B cell (primary cell): ENCODE measurements at places on chromosomes 4 and X. TPM values are rescaled to one million over a fixed set of nuclear protein-coding genes. Genes with fewer than 3 reads are reported as not detected.

Gene HS3ST1
- 4.3 and 5.4 TPM in 2 replicates for total RNA-seq

Gene SFRP2
- total RNA-seq = not detected in 2 replicates

Gene FAM184B
- not detected in 2 replicates for total RNA-seq

DNA sequence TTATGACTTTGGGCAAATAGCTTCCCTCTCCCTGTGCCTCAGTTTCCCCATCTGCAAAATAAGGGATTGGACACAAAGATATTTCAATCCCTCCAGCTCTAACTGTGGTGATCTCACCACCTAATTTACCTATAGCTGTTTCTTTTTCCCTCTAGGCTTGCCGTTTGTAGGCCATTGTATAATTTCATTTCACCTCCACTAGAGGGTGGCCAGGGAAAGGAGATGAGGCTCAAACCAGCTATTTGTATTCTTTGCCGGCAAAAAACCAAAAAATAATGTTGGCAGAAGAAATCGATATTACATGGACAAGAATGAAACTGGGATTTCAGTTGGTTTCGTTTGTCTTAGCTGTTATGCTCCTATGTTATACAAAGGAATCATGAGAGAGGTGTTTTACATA, 36.1 kb upstream of the DOCK11 start:
- peak; percentile 50 for DNase-seq
- H3K27me3 ChIP-seq = no peaks in the 10 kb centered on the region
- H3K27ac ChIP-seq = no peak overlapping the region
- H3K4me3 ChIP-seq = no peak overlapping the region

- no peaks in the 10 kb centered on the region for H3K36me3 ChIP-seq
- DNase-seq = no peak
- H3K4me1 ChIP-seq = no peaks in the 10 kb centered on the region
- H3K27ac ChIP-seq = no peak overlapping the region
Observed at GRCh38 chrX:138742217-138742616, 30.7 kb upstream of the FGF13 start.

DNA sequence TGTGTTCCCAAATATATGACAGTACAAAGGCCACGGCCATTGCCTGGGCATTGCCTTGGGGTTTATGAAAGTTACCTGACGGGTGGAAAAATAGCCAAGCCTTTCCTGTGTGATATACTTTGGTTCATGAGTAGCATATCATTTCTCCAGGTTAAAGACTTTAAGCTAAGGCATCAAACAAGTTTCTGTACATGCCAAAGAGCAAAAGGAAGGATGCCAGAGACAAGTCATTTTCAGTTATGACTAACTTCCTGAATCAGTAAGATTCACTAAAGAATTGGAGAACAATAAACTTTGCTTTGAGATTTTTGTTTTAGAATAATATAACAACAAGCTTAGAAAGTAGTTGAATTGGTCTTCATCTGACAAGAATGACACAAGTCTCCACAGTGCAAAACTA, 9.7 kb upstream of the GUF1 start:
- H3K36me3 ChIP-seq = no peaks in the 10 kb centered on the region
- peaks cover 2% of the 10 kb centered on the region for H3K27me3 ChIP-seq
- no peak overlapping the region for H3K27ac ChIP-seq
- no peak overlapping the region for H3K4me3 ChIP-seq
- H3K4me1 ChIP-seq = no peaks in the 10 kb centered on the region
- DNase-seq = no peak

DNA sequence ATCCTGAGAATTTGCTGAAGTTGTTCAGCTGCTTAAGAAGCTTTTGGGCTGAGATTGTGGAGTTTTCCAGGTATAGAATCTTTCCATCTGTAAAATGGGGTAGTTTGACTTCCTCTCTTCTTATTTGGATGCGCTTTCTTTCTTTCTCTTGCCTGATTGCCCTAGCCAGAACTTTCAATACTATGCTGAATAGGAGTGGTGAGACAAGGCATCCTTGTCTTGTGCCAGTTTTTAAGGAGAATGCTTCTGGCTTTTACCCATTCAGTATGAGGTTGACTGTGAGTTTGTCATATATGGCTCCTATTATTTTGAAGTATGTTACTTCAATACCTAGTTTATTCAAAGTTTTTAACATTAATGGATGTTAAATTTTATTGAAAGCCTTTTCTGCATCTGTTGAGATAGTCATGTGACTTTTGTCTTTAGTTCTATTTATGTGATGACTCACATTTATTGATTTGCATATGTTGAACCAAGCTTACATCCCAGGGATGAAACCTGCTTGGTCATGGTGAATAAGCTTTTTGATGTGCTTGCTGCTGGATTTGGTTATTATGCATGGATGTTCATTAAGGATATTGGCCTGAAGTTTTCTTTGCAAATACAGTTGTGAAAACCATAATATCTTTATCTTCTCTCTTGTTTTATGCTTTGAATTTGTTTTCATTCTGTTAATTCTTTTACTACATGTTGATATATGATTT, 573.8 kb upstream of the NDST4 start:
- H3K4me1 ChIP-seq = no peaks in the 10 kb centered on the region
- no peaks in the 10 kb centered on the region for H3K36me3 ChIP-seq
- no peak overlapping the region for H3K4me3 ChIP-seq
- DNase-seq = no peak
- H3K27me3 ChIP-seq = no peaks in the 10 kb centered on the region

DNA sequence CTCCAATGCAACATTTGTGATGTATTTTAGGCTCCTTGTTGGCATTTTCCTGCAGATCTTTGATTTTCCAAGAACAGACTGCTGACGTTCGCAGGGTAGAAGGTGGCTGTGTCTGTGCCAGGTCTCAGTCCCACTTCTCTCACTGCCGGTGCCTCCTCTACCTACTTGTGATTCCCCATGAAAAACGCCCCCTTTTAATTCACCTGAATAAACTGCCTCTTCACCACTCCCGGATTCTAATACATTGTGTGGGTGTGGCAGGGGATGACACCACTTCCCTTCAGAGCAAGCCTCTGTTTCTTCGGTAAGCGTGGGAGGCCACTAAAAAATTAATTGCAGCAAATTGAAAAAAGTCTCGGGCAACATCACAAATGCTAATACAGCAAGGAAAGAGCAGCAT, 96.1 kb upstream of the FAM9B start:
- no peaks in the 10 kb centered on the region for H3K4me1 ChIP-seq
- no peak overlapping the region for H3K27ac ChIP-seq
- H3K27me3 ChIP-seq = no peaks in the 10 kb centered on the region
- no peaks in the 10 kb centered on the region for H3K36me3 ChIP-seq
- DNase-seq = no peak

GRCh38 chr4:122712782-122713181, 19.7 kb upstream of the BBS12 start:
- no peaks in the 10 kb centered on the region for H3K4me1 ChIP-seq
- no peak overlapping the region for H3K4me3 ChIP-seq
- DNase-seq = no peak
- no peaks in the 10 kb centered on the region for H3K36me3 ChIP-seq
- no peak overlapping the region for H3K27ac ChIP-seq
- no peaks in the 10 kb centered on the region for H3K27me3 ChIP-seq

DNA sequence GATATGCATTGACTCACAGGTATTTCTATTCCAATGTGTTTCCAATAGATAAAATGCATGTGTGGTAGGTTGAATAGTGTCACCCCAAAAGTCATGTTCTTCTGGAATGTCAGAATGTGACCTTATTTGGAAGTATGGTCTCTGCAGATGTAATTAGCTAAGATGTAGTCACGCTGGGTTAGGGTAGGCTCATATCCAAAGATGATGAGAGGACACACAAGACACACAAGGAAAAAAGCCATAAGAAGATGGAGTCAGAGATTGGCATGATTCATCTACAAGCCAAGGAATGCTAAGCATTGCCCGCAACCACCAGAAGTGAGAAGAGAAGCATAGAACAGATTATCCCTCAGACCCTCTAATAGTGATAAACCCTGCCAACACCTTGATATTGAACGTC, 17.5 kb downstream of the ZNF330 start:
- no peak overlapping the region for H3K4me3 ChIP-seq
- H3K36me3 ChIP-seq = no peaks in the 10 kb centered on the region
- H3K27ac ChIP-seq = no peak overlapping the region

DNA sequence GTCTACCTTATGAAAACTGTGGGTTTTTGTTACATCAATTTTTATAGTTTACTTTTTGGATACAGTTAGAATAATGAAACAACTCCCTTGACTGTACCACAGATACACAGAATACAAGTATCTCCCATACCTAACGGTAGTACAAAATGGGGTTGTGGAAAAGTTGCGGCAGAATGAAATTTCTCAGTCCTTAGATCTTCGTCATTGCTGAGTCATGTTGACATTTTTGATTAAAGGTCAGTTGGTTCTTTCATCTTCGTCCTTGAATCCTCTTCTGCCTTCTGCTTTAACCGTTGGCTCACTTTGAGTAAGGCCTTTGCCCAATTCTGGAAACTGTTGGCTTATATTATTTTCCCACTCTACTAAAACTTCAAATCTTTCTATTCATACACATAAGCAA, 75.6 kb downstream of the TRIML1 start:
- no peak overlapping the region for H3K4me3 ChIP-seq
- no peaks in the 10 kb centered on the region for H3K27me3 ChIP-seq
- H3K4me1 ChIP-seq = no peaks in the 10 kb centered on the region
- H3K27ac ChIP-seq = no peak overlapping the region
- no peaks in the 10 kb centered on the region for H3K36me3 ChIP-seq
- no peak for DNase-seq

DNA sequence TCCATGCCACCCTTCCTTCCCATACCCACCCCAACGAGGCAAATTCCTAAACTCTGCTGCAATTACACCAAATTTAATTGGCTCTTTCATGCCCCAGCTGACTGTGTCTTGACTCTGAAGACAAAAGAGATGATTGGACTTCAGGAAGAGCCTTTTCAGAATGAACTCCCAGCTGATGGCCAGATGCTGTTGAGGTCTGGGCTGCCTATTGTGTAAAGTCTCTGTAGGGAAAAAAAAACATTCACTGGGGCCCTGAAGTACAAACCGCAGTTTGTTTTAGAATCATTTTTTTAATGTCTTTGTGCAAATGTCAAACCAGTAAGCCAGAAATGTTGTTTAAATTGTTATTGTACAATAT, 174.8 kb downstream of the HHIP start:
- DNase-seq = no peak
- H3K36me3 ChIP-seq = no peaks in the 10 kb centered on the region
- no peaks in the 10 kb centered on the region for H3K4me1 ChIP-seq
- no peaks in the 10 kb centered on the region for H3K27me3 ChIP-seq

- H3K4me3 ChIP-seq = no peak overlapping the region
- H3K27ac ChIP-seq = no peak overlapping the region
- no peaks in the 10 kb centered on the region for H3K4me1 ChIP-seq
- no peaks in the 10 kb centered on the region for H3K36me3 ChIP-seq
Observed at GRCh38 chr4:109232681-109233080, 69.8 kb downstream of the COL25A1 start.

DNA sequence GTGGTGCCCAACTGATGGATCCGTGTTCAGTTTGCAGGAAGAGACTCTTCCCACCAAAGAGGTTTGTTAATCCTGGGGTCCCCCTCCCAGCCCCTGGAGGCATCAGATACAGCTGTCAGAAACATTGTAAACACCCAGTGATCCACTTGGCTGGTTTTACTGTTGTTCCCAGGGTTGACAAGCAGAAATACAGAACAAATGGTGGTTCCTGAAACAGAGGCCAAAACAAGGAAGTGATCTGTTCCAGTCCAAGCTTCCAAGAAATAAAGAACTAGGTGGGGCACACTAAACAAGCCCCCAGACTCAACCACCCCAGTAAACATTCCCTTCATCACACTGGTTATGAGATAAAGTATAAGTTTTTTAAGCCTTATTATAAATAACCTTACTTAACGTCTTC, 1.4 kb downstream of the TMLHE start:
- no peak overlapping the region for H3K4me3 ChIP-seq
- H3K36me3 ChIP-seq = no peaks in the 10 kb centered on the region
- H3K27me3 ChIP-seq = no peaks in the 10 kb centered on the region
- H3K27ac ChIP-seq = peak overlapping the region; percentile 80

- H3K36me3 ChIP-seq = no peaks in the 10 kb centered on the region
- no peaks in the 10 kb centered on the region for H3K27me3 ChIP-seq
- no peak for DNase-seq
- no peak overlapping the region for H3K4me3 ChIP-seq
- no peaks in the 10 kb centered on the region for H3K4me1 ChIP-seq
- no peak overlapping the region for H3K27ac ChIP-seq
Observed at GRCh38 chr4:96193061-96193460, 353.2 kb downstream of the PDHA2 start.
